ENCODE measurements at places on chromosomes 7 and 10.

- DNase-seq: no peak
Observed at GRCh38 chr10:104612571-104613205, 28.4 kb upstream of the SORCS3 start.

DNA sequence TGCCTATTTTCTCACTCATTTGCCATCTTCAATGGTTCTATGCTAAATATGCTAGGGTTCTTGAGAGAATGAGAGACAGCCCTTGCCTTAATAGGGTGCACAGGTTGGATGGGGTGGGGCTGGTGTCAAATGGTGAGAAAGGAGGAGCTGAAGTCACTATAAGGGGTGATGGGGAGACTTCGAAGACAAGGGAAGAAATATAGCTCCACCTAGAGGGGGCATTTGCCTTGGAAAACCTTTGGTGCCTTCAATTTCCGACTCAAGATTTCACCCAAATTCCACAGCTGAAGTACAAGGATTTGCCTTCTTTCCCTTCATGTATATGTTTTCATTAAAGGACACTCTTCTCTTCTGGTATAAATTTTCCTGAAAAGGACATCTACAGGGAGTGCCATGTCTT, 5.6 kb downstream of the PTN start:
- no peak for DNase-seq

GRCh38 chr10:114538181-114538906, 119.7 kb downstream of the ABLIM1 start:
- DNase-seq: peak; percentile 42

DNA sequence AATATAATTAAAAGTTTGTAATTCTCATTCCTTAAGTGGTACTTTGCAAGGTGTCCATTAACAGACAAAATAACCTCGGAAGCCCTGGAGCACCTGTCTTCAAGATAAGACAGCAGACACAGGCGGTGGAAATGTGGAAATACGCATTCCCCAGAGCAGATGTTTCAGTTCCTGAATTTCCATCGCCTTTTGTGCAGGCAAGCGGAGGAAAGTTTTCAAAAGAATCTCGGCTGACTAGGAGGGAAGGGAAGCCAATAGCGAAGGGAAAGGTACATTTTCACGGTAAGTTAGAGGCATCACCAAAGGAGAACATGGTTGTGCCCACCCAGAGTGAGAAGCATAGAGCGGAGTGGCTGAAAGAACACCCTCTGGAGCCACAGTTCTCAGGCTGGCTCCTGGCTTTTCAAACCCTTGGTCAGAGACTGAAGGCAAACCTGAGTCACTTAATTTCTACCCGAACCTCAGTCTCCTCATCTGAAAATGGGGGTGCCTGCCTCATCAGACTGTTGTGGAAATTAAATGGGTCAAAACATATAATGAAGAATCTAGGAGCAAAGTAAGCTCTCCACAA, 13.6 kb downstream of the CPA1 start:
- DNase-seq: no peak

DNA sequence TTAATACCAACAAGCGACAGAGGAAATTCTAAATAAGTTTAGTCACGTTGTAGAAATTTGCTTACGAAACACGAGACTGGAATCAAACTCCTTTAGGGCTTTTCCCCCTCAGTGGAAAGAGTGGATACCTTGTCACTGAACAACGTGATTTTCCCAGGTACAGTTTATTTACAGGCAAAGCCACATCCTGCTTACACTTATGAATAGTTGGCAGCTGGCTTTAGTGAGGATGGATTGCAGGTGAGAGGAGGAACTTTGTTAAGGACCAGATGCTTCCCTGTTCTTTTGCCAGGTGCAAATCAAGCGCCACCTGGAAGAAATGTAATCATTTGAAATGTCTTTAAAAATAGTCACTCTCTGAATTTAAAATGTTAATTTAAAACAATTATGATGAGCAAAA, 282.4 kb downstream of the ADARB2 start:
- no peak for DNase-seq

DNA sequence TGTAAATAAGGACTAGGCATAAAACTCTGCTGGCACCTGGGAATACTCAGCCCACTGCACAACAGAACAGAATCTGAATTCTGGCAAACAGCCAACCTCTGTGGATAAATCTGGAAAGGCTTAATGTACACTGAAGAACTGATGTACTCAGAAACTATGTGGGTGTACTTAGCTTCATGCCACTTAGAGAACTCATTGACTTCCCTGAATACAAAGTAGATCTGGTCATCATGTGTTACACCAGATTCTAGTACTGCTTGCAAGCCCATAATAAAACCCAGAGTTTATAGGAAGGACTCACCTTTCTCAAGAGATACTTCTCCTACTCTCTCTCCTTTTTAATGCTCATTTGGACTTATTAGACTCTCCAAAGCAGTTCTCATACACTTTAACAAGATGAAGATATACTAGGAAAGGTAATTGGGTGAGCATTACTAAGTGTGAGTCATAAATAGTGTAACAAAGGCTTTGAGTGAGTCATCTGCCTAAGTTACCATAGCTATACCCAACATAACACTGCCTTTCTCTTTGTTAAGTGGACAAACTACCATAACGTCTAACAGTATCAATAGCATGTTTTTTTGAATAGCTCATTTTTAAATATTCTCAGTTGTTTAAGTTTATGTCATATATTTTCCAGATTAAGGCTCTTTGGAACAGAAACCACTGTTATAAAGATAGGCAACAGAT, 309.1 kb downstream of the MDFIC start:
- no peak for DNase-seq

DNA sequence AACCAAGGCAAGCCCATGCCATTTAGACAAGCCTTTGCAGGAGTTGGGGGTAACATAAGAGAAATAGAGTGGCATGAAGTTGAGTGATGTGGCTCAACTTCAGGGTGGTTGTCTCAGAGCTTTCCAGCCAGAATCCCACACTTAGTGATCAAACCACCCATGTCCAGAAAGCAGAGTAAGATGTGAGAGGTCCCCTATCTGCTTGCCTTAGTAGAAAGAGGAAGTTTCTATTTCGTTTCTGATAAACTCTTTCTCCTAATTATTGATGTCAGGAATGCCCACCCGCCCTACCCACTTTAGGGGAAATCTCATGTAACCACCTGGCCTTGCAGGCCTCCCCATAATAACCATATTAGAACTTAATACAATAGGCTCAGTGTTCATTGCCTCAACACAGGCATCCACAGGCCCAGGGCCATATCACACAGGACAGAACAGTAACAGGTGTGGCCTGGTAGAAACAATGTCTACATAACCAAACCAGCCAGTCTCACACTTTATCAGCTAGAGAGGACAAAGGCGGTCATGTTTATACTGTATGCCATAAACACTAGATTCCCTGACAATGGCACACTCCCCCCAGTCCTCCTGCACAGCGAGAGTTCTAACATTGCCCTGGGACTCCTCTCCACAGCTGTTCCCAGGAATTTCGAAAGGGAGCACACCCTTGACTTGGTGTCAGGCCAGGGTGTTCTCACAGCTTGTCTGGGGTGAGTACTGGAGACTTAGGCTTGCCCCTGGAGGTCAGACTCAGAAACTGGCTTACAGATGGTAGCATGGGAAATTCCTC, 364.4 kb downstream of the CXCL12 start:
- DNase-seq: no peak

GRCh38 chr10:123272171-123272570, 118.0 kb downstream of the BUB3 start:
- DNase-seq: no peak
